ENCODE measurements at places on chromosomes 16 and 17.

- no peak for DNase-seq
Measured at GRCh38 chr16:80027007-80027965, 426.7 kb upstream of the MAF start.

DNA sequence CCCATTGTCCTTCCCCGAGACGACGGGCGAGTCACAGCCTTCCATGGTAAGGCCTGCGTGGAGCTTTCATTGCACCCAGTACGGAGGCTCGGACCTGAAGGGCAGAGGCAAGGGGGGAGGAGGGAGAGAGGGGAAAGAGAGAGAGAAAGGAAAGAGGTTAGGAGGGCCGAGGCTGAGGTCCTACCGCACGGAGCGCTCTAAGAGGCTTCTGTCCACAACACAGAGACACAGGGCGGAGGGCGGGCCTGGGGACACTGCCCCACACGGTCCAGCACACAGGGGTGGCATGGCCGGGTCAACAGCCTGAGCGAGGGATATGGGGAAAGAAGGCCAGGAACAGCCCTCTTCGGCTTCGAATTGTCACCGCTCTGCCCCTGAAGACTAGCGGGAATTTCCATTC is 87.8 kb downstream of the ZFHX3 start:
- no peak for DNase-seq

DNA sequence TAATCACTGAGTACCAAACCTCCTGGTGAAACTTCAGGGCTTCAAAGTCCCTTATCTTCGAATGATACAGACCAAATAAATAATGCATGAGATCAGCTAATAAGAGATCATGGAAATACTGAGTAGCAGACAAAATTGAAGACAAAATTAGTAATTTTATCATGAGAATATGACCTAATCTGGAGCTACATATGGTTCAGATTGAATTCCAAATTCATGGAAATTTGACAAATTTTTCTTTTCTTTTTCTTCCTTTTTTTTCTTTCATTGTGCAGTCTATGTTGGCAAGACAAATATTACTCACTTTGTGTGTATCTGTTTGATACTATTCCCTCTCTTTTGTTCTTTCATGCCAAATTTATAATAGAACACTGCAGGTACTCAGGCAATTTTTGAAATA is 218.1 kb upstream of the KCNJ16 start:
- no peak for DNase-seq

GRCh38 chr17:81382851-81383250 is 12.4 kb upstream of the BAHCC1 start:
- DNase-seq: no peak

GRCh38 chr16:89422527-89422904 is 67.8 kb downstream of the ANKRD11 start:
- no peak for DNase-seq

DNA sequence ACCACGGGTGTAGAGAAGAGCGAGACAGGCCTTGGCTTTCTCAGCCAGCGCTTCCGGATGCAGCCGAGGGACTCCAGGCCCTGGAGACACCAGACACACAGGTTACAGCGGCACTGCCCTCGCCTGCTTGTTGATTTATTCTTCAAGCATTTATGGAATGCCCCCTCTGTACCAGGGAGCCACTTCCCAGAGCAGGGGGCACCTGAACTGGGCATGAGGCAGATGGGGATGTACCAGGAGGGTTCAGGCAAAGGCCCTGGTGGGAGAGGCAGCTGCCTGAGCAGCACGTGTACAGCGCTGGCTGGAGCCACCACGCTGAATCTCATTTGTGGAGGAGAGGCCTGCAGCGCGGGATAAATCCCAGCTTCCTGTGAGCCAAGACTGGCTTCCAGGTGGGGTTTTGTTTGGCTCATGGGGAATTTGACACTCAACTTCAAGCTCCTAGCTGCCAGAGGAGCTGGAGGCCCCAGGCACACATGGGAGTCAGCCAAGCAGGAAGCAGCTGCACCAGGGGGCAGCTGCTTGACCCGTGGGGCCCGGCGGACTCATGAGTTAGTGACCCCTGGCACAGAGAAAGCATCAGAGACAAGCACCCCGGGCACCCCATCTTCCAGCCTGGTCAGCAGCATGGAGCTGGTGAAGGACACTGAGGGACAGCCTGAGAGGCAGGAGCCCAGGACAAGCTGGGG is 59.7 kb downstream of the IL21R start:
- DNase-seq: no peak

GRCh38 chr16:2244926-2245795 is 6.2 kb downstream of the ECI1 start:
- DNase-seq: no peak

DNA sequence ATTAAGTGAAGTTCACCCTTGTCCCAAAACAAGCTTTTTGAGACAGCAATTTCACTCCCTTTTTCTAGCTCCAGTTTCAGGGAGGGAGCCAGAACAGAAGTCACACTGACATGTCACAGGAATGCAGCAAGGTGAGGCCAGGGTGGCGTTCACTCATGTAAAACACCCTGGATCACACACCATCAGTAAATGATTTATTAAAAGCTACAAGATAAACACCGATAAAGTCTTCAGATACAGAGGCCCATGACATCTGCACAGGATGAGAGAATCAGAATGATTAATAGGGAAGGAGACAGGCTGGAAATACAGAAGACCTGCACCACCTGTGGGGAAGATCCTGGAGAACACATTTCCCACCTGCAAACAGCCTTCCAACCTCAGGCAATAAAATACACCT is 77.5 kb upstream of the DYNLRB2 start:
- DNase-seq: no peak

GRCh38 chr17:37527249-37527851 is 37.7 kb downstream of the DUSP14 start:
- no peak for DNase-seq

GRCh38 chr17:35057332-35057915 is 6.1 kb downstream of the RFFL start:
- DNase-seq: no peak

DNA sequence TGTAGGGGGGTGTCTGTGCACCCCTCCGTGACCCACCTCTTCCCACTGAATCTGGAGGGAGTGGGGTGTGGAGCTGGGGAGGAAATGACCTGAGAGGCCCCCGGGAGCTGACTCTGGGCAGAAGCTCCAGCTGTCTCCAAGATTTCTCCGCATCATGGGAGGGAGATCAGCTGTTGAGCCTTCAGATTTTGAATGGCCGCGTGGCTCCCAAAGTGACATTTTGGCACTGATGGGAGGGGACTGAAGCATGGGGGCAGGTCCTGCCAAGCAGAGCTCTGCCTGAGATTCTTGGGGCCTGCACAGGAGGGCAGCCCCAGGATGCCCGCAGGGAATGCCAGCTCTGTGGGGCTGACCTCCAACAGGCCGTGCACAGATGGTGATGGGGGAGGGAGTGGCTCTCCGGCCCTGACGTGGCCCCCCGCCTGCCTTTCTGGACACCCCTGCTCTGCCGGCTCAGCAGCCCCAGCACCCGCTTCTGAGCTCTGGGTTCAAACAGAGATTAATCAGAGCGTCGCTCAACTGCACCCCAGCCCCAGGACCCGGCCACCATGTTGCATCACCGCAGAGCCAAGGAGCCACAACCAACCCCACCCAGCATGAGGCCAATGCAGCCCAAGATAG is 25.3 kb upstream of the UBE2I start:
- no peak for DNase-seq

DNA sequence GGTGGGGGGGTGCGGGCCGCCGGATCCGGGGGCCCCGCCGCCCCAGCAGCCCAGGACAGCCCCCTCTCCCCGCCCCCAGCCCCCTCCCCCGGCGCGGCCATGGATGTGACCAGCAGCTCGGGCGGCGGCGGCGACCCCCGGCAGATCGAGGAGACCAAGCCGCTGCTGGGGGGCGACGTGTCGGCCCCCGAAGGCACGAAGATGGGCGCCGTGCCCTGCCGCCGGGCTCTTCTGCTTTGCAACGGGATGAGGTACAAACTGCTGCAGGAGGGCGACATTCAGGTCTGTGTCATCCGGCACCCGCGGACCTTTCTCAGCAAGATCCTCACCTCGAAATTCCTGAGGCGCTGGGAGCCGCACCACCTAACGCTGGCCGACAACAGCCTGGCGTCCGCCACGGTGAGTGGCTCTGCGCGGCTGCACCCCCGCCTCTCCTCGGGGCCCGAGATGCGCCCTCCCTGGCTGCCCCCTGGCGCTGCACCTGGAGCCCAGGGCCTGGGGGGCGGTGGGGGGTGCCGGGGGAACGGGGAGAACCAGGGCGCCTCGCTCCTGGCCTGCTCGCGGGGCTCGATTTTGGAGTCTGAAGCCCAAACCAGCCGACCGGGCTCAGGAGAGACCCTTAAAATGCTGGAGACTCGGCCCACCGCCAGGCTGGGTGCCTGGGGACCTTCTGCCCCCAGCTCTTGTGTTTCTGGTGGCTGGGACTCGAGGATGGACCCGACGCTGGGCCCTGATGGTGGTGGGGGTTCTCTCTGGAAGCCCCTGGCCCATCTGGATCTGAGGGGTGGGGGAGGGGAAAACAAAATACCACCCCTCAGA is 744 bp downstream of the CMIP start:
- DNase-seq: no peak

- DNase-seq: no peak
Measured at GRCh38 chr17:83037084-83037873, 42.1 kb upstream of the METRNL start.

GRCh38 chr16:57260294-57260929 is 15.4 kb downstream of the ARL2BP start:
- DNase-seq: peak; percentile 20

- DNase-seq: no peak
Measured at GRCh38 chr17:68843522-68843921, 111.7 kb downstream of the ABCA8 start.

DNA sequence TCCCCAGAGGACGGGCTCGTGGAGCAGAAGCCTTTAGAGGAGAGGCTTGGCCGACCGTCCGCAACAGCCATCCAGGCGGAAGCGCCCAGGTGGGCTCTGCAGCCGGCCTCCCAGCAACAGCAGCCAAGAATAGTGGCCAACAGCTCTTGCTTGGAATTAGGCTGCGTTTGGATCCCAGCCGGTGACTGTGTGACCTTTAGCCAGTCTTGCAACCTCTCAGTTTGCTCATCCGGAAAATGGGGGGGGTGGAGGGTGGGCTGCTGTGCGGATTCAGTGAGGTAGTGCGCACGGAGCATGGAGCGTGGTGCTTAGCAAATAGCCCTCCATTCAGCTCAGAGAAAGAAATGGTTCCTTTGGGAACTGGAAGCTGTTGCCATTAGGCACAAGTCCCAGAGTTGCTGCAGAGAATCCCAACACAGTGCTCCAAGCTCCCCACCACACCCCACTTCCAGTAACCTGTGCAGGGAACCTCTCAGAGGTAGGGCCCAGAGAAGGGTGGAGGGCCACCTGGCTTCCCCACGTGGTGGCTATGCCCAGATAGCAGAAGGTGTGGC is 46.7 kb downstream of the RTN4RL1 start:
- no peak for DNase-seq

GRCh38 chr17:51733166-51733565 is 425.3 kb downstream of the CA10 start:
- DNase-seq: no peak

DNA sequence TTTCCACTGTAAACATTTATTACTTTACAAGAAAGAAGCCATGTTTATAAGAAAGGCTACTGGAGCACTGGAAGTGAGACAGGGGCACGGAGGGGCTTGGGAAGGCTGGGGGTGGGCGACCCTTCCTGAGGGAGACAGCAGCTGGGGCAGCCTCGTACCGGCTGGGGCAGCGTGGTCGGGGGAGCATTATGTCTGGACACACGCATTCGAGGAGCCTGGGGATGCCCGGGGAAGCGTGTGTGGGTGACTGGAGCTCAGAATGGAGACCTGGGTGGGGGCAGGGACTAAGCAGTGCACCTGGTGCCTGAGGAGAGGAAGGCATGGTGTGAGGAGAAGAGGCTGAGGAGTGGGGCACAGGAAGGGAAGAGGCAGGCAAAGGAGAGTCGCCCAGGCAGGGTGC is 64.5 kb downstream of the SRCIN1 start:
- DNase-seq: no peak

DNA sequence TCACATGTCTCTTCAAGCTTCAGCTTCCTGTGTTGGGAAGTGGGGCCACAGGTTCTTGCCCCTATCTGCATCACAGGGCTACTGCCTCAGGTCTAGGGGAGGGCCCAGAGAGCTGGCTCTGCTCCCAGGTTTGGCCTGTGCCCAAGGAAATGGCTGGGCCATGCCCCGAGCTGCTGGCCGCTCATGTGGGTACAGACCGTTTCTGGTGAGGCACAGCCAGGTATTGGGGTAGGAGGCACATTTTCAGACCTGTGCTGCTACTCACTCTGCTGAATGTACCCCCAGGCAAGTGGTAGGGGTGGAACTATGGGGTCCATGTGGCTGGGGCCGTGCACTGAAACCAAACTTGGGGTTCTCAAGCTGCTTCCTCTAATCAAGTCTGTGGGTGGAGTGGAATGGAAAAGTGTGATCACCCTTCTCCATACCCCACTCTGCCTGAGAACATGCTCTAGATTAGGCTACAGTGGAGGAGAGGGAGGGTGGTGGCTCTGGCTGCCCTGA is 4.6 kb downstream of the GAS2L2 start:
- DNase-seq: no peak

DNA sequence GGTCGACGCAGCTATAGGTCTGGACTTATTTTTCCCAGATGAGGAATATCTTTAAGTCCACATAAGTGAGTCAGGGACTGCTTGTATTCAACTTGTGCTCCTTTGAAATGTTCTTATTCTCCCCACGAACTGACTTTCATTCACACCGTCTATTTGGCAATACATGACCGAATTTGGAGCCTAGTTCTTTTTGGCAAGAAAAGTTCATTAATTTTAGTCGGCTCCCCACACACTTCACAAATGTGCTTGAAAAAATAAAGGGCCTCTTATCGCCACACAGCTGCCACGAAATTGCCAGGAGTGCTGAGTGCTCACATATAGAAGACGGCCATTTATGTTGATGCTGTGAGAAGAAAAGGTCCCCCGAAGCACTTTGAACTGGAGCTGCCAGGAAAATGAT is 152.6 kb downstream of the PRKCA start:
- DNase-seq: no peak

DNA sequence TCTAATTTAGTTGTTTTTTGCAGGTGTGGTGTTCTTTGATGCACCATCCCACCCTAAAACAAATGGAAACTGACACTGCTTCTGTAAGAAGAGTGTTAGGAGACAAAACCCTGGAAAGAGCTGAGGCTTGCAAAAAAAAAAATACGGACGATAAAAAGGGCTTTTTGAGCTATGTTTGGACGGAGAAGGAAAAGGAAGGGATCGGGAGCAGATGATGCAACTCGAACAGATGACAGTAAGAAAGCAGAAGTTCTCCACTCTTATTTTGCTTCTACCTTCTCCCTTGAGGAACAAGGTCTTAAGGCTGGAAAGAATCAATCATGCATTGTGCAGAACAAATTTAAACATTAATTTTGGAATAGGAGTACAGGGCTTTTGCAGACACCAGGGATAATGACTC is 136.7 kb downstream of the MAF start:
- no peak for DNase-seq
